ENCODE measurements at places on chromosomes 3 and 15. TPM values are rescaled to one million over a fixed set of nuclear protein-coding genes. Genes with fewer than 3 reads are reported as not detected.

Gene SEMA5B
- not detected for total RNA-seq

Gene MAP6D1
- total RNA-seq: 0.59 TPM

Gene WDR49
- under 0.01 TPM for total RNA-seq

Gene MEGF11
- not detected for total RNA-seq

Gene COL6A6
- under 0.01 TPM for total RNA-seq

Gene AP2M1
- total RNA-seq: 375 TPM

Gene A4GNT
- not detected for total RNA-seq

Gene MESP2
- 0.72 TPM for total RNA-seq

Gene FRMD5
- 3.3 TPM for total RNA-seq

Gene TAGLN3
- total RNA-seq: not detected

Gene C3orf52
- total RNA-seq: 4.0 TPM

Gene KNL1
- 3.5 TPM for total RNA-seq

Measured in osteoblast (primary cell).